ENCODE measurements at places on chromosomes 3 and 15.

GRCh38 chr3:171994646-171995428 lies 44.5 kb upstream of the FNDC3B start:
- DNase-seq: no peak

GRCh38 chr15:38062696-38063095 lies 128.3 kb downstream of the TMCO5A start:
- DNase-seq: no peak

DNA sequence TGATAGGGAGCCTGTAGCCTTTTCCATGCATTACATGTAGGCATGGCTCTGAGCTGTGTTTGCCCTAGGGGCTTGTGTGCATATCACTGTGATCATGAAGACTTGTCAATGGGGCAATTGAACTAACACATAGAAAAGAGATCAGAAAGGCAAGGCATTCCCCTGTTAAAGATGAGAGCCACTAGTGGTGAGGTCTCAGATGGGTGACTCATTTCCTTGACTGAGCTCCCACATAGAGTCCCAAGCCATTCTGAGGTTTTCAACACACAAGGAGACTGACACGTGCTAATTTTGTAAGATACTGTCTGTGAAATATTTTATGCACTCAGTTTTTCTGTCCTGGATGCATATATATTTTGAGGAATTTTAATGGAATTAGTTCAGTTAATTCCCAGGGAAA lies 53.8 kb downstream of the SAMMSON start:
- DNase-seq: no peak

- DNase-seq: no peak
Measured at GRCh38 chr15:64209680-64210334, 47.0 kb upstream of the PPIB start.

DNA sequence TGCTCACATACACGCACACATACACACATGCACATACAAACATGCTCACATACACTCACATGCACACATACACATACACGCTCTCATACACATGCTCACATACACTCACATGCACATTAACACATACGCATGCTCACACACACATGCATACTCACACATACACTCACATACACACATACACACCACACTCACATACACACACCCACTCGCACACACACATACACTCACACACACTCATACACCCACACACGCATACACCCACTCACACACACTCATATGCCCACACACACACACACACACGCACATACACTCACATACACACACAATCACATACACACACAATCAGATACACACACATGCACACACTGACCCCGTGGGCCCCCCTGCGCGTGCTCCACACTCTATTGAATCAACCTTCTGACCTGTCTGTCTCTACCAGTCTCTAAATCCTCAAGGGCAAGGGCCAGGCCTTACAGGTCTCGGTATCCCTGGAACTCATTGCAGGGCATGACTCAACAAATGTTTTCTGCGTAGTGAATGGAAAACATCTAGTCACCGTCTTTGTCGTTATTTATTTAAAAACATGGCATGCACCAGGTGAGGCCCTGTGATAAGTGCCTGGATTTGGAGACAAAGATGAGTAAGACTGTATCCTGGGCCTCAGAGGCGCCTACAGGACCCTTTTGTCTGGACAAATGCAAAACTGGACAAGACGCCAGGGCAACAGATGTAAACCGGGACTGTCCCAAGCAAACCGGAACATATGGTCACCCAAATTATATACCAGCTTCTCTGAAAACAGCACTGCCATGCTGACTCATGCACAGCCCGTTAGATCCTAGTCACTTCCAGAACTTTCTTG lies 41.8 kb downstream of the GRK7 start:
- no peak for DNase-seq

DNA sequence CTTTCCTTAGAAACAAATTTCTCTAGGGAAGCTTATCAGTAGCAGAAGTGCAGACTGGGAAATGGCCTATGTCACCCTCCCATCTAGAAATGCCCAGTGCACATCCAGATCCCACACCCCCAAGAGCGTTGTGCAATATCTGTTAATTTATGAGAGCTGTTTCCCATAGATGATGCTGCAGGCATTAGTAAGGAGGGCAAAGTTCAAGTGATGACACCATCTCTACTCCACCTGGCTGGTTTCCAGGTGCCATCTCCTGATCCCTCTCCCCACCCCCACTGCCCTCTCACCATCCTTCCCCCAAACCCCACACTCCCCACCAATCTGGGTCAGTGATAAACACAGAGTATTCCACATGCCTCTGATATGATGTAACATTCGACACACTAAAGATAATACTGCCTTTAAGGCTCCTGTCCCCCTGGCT lies 39.4 kb downstream of the AGTR1 start:
- DNase-seq: no peak
